ENCODE measurements at places on chromosomes 7 and 10. TPM values are rescaled to one million over a fixed set of nuclear protein-coding genes. Genes with fewer than 3 reads are reported as not detected.
A peak's percentile ranks its signal among the peaks of the same experiment; 100 is the strongest.

Gene CALML3
- total RNA-seq = not detected

Gene KCNH2
- total RNA-seq = 0.56 TPM

Gene FMC1
- 6.4 TPM for total RNA-seq

Gene LAMB4
- total RNA-seq = under 0.01 TPM

Gene MYPN
- total RNA-seq = 12.5 TPM

DNA sequence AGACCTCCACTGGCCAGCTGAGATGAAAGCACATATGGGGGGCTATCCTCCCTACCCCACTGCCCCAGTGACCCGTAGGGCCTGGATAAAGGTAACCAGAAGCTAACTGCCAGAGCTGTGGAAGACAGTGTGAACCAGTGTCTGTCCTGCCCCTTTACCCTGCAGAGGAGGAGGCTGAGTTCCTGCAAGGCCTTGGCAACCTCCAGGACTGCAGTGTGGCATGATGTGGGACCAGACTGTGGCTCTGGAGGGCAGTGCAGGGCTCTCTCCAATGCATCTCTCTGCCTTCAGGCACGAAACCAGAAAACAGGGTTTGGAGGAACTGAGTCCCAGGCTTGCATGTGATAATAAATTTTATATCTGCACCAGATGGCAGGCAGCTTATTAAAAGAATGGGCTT is 93.1 kb downstream of the EPC1 start:
- no peak for DNase-seq

- peak; percentile 63 for DNase-seq
Observed at GRCh38 chr10:7915923-7916536, 97.7 kb downstream of the TAF3 start.

- no peak for DNase-seq
Observed at GRCh38 chr10:14327527-14327926, 3.2 kb downstream of the FRMD4A start.

DNA sequence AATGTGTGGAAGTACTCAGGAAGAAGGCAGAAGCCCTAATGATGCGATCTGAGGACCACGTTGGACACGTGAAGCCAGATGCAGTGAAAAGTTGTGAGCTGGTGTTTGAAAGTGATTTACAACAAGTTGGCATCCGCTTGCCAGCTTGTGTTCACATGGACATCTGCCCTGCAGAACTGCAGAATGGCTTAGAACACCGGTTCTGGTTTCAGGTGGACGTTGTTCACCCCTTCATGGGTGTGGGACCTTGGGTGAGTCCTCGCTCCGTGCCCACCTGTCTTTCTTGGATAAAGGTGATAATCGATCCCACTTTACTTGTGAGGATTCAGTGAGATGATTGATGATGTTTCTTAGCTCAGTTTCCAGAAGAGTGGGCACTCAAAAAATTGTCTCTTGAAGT is 53.8 kb downstream of the CAMK1D start:
- DNase-seq = no peak

DNA sequence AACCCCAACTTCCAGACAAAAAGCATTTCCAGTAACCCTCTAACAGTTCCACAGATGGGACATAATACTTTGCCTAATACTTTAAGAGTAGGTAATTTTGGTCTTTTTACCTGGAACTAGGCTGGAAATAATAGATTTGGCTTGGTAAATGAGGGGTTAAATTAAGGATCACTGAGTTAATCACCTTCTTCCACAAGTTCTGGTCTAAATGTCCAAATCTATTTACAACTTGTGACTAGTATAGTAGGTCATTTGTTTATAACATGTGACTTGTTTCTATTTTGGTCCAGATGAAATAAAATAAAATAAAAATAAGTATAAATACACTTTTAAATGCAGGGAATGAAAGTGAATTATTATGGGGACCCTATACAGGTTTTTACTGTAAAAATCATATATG is 80.1 kb downstream of the PRKCQ start:
- no peak for DNase-seq

GRCh38 chr10:81532403-81532802 is 342.6 kb upstream of the NRG3 start:
- no peak for DNase-seq

DNA sequence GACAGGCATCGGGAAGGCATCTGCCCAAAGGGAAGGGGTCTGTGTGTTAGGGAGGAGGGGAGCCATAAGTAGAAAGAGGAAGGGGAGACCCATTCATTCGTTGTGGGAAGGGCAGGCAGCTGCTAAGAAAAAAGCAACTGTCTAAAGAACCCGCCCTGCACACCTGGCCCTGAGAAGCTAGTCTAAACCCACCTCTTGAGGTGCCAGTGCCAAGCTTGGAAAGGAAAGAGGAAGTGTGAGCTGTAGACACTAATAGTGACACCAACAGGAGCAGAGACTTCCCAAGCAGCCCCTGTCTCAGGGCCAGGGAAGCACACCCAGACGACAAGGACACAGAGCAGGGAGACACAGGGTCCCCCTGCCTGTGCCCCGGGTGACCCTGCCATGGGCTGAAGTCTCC is 40.8 kb upstream of the PRSS58 start:
- DNase-seq = no peak

DNA sequence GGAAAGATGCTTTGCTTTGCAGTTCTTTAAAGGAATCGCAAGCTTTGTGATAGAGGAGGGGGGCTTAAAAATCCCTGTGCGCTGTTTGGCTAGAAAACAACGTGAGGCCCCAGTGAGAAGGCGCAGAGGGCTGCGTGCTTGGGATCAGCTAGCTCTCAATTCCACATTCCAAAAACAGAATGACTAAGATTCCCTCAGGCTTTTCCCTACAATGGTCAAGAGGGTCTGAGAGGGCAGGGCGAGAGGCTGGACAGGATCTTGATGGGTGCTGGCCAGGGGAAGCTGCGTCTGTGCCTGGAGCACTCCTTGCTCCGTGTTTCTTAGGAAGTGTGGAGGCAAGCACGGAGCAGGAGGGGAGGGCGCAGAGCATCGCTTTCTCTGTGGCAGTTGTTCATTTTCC is 72.1 kb upstream of the INHBA start:
- no peak for DNase-seq

GRCh38 chr7:148983200-148984146 is 44.8 kb downstream of the PDIA4 start:
- DNase-seq = peak; percentile 78

All from IMR-90 (cell line).